ENCODE measurements at places on chromosomes 2 and 18.

DNA sequence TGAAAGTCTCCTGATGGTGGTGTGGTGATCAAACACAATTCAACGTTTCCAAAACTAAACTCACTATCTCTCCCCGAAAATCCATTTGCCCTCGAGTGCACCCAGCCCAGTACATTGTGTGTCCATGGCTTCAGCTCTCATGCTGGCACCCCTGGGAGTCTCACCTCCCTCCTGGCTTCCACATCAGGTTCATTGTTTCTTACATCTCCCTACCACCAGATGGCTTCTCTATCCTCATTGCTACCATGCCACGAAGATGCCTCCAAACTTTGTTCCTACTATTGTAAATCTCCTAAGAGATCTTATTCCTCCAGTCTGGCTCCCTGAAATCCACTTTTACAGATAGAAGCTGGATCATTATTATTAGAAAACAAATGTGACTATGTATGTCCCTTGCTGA lies 197.0 kb downstream of the MYT1L start:
- no peak for DNase-seq

- no peak for DNase-seq
Observed at GRCh38 chr18:68965817-68966216, 167.9 kb downstream of the CCDC102B start.

- DNase-seq, result no peak
Observed at GRCh38 chr2:85073033-85073432, 60.2 kb upstream of the TCF7L1 start.

- no peak for DNase-seq
Observed at GRCh38 chr2:75603477-75603876, 42.7 kb upstream of the EVA1A start.

DNA sequence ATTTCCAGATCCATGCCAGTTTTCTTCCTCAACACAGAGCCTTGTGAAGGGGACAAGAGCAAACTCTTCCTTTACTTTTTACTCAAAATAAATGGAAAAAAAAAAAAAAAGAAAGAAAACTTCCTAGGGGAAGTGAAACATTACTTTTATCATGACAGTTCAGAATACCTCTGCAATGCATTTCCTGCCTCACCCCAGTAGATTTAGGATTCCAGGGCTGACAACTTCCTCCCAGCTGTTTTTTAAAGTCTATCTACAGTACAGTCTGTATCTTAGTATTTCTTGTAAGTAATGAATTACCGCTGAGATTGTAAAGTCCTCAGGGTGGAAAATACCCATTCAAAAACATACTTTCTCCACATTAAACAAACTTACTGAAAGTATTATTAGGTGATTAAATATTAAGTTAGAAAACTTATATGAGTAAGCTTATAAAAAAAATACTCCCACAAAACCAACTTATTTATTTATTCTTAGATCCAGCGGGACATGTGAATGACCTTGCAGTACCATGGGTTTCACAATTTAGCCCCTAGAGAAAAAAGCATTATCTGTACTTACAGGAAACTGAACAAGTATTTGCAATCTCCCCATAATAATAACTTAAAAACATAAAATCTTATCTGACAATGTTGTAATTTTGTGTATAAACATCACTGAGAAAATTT lies 117.7 kb downstream of the RBMS1 start:
- DNase-seq, result no peak

DNA sequence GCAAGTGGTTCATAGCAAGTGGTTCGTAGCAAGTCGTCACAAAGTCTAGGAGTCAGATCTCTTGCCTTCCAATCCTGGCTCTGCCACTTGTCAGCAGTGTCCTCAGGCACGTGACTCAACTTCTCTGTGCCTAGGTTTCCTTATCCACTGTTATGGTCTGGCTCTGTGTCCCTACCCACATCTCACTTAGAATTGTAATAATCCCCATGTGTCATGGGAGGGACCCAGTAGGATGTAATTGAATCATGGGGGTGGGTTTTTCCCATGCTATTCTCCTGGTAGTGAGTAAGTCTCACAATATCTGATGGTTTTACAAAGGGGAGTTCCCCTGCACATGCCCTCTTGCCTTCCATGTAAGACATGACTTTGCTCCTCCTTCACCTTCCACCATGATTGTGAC lies 51.8 kb upstream of the AP1S3 start:
- DNase-seq, result no peak

GRCh38 chr2:194491409-194492115 lies 1165.5 kb upstream of the SLC39A10 start:
- no peak for DNase-seq

DNA sequence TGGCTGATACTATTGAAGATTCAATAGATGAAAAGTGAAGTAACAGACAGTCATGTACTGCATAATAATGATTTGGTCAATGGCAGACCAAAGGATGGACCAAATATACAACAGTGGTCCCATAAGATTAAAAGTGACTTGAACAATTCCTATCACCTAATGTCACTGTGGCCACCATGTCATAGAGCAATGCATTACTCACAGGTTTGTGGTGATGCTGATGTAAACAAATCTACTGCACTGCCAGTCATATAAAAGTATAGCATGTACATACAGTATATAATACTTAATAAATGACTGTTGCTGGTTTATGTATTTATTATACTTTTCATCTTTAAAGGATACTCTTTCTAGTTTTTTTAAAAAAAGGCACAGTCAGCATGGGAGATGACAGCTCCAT lies 99.9 kb downstream of the USP34 start:
- DNase-seq, result no peak

GRCh38 chr2:24459224-24460161 lies 31.6 kb upstream of the NCOA1 start:
- DNase-seq, result no peak

DNA sequence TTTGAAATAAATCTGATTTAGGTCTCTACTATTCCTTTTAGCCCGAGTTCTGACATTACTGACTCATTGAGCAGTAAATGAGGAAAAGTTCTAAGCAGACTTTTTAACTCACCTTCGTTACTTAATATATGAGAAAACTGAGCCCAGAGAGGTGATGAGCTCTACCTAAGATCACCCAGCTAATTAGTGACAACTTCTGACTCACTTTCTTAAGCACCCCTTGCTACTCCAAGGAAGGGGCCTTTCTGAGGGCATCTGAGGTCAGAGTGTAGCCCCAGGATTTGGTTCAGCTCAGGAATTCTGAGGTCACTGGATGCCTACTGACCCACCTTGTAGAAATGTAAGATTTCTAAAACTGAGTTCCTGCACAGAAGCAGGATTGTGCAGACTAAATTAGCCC lies 102.2 kb upstream of the FZD5 start:
- DNase-seq, result no peak

DNA sequence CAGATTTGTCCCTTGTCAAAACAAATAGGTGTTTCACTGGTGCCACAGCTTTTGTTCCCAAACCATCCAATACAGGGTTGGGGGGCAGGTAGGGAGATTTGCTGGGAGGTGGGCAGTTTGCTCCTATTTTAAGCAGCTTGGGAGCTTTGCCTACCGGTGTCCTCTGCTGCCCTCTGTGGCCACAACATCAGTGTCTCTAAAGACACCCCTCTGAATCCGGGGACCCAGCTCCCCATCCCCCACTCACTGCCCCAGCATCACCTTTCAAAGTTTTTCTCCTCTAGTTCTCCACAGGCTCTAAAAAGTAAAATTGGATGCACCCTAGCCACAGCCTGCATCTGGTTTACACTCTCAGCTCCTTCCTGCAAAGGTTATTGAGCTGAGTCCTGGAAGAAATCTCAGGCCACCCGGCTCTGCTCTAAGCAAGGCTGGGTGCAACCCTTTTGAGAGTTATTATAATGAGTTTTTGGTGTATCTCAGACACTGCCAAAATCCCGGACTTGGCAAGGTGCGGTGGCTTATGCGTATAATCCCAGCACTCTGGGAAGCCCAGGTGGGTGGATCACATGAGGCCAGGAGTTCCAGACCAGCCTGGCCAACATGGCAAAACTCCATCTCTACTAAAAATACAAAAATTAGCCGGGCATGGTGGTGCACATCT lies 2.9 kb upstream of the EPAS1 start:
- DNase-seq, result peak; percentile 46

- no peak for DNase-seq
Observed at GRCh38 chr2:208315081-208315788, 49.2 kb downstream of the PIKFYVE start.

DNA sequence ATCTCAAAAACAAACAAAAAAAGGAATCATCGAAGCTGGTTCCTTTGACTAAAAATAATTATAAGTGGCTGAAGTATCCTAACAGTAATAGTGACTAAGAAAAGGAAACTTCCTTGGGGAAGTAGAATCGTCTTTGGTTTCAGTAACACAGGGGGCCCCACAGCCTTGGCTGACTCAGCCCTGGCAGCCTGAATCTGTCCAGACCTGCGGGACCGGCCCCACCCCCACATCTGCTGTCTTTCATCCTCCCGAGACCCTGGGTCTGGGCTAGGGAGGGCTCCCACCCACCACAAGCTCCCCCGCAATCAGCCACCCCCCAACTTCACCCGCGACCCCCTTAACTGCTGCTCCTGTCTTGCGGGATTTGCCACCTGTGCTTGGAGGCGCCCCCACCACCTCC lies 1452.6 kb upstream of the ACVR2A start:
- no peak for DNase-seq

DNA sequence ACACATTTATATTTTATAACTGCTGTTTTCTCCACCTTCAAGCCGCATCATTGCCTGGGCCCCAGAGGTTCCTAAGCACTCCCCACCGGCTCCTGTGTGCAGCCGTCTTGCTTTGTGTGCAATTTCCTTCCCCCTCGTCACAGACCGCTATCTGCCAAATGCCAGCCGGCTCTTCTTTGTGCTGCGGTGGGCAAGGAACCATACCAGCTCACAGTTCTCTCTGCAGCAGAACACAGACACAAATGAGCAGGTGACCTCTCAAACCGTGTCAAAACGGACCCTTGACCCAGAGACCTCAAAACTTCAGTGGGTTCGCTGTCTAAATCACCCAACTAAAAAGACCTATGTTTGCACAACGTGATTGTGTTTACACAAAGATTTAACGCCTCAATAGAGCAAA lies 58.2 kb downstream of the KLF7 start:
- DNase-seq, result no peak

GRCh38 chr2:68466778-68467076 lies 367 bp downstream of the FBXO48 start:
- no peak for DNase-seq

GRCh38 chr2:43853141-43854081 lies 14.6 kb downstream of the ABCG8 start:
- no peak for DNase-seq

GRCh38 chr2:45675263-45675812 lies 23.9 kb downstream of the PRKCE start:
- peak; percentile 95 for DNase-seq

DNA sequence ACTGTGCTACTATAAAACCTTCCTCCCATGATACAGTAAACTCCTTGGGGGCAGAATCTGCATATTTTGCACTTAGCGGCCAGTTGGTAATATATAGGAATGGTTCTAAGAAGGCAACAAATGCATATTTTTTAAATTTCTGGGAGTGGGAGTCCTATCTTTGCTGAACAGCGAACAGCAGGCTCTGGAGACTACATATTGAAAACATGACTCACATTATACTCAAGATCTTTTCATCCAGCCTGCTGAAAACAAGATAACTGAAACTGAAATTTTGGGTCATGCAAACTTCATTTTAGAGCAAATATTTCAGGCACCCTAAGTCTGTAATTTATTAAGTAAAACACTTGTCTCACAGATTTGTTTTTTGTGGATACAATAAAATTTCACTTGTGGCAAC lies 122.2 kb downstream of the SATB2 start:
- DNase-seq, result no peak

- DNase-seq, result no peak
Observed at GRCh38 chr18:2442726-2443275, 128.5 kb downstream of the METTL4 start.

DNA sequence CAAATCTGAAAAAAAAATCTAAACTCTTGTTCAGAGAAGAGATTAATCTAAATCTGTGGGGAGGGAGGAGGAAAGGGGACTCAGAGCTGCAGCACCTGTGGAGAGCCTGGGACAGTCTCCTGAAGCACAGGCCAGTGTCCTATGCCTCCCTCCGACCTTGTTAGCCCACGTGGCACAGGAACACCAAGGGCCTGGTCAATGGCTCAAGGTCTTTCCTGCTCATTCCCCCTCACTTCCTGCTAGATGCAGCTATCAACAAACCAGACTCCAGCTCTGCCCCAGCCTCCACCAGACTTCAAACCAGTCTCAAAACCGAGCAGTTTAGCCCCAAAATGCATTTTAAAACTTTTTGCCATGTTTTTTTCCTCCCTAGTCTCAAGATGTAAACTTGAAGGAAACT lies 20.1 kb upstream of the SULT1C3 start:
- DNase-seq, result no peak

- DNase-seq, result no peak
Observed at GRCh38 chr18:80127635-80128034, 18.6 kb downstream of the ADNP2 start.

DNA sequence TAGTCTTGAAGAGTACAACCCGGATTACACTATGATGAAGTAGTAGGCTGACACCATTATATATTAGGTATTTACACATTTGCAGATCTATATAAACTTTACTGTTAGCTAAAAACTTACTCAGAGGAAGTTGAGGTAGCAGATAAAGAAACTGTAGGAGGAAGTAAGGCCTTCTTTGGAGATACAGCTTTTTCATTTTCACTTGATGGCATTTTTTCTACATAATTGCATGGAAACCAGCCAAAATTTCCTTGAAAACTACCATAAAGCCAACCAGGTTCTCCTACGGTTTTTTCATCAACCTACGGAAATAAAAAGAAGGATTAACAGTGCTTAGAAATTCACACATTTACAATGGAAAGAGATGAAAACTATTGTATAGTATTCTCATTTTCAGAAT lies 86.6 kb downstream of the FAM228A start:
- DNase-seq, result no peak

DNA sequence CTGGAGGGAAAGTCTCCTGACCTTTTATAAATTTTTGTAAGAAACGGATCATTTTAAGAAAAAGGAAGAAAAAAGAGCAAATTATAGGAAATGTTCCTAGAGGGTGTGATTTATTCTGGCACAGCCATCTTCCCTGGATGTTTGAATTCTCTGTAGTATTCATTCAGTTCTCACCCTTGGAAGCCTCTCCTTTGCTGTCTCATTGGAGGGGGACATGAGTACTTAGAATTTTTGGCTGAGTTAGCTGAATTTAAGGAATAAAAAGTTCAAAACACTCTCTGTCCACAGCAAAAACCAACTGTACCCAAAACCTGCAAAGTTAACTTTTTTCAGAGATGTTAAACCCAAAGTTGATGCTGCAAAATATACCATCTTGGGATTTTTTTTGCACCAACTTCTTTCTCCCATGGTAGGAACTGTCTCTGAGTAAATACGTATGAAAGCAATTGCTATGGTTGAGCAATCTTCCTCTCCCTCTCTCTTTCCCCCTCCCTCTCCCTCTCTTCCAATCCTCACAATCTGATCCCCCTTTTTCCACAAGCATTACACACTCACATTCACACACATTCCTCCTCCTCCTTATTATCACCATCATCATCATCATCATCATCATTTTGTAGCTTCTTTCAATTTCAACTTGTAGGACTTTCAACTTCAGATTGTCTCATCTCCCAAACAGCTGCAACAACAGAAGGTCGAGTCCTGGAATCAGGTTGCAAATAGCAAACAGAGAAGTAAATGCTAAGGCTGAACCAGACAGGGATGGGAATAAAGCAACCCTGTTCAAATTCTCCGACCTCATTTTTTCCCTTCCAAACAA lies 183.7 kb downstream of the GFPT1 start:
- DNase-seq, result no peak
